GM13976 (cell line): ENCODE measurements at places on chromosomes 3 and 15.

DNA sequence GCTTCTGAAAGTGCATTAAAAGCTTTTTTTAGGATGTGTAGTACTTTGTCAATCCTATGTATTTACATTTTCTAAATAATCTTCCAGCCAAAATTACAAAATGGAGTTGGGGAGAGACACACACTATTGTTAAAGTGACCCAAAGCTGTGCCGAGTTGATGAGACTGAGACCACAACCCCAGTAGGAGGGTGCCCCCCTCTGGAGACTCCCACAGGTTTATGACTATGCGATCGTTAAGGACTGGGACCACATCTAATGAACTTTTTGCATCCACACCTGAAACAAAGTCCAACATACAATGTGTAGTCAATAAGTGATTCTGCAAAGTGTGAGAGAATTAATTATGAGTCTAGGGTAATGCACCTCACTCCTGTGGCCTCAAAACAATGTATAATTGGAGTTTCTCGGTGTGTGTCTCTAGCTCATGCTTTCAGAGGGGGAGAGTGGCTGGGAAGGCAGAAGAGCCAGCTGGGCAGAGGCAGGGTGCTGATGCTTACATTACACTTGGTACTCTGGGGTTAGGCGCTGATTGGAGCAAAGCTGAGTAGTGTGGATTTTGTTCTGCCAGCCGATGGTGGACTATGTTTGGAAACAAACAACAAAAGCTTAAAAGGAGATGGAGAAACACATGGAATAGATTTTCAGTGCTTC is 102.8 kb downstream of the KCNH8 start:
- no peak for DNase-seq

DNA sequence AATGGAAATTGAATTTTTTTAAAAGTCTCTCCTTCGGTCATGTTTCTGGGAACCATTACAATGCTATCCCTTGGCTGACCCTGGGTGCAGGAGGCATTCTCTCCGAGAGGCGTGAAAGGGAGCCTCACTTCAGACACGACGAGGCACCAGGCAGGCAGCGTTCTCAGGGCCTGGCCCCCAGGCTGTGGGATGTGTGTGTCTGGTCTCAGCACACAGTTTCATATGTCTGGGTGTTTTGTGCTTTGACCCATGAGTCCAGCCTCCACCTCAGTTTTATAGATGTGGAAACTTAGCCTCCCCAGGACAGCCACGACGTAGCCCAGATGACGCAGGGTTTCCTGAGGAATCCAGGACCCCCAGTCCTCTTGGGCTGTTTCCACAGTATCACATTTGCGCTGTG is 34.0 kb downstream of the FGD5 start:
- no peak for DNase-seq

DNA sequence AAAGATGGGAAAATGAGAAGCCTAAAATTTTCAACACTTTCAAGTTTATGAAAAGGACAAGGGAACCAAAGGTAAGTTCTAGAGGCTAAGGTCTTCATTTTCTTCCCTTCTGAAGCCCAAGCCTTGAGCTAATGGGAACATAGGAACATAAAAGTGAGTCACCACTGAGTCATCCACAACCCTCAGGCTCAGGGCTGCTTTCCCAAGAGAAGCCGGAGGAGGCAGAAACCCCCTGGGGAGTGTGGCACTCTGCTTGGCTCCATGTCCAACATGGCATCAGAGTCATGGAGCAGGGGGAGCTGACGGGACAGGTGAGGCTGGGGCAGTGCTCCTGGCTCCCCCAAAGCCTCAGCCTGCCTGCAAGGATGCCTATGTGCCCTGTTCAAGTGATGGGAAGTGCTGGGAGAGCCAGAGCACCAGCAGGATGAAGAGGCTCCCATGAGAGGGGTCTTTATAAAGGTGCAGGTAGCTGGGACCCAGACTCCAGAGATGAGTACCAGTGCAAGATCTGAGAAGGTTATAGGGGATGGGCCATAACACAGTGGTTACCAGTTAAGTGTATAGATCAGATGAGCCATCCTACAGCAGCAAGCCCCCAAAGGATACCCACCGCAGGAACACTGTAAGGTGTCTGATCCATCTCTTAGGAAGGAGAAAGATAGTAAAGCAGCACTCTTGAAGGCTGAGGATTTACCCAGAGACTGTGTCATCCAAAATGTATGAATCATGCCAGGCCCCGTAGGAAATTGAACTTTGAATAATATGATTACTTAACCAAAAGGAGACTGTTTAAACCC is 31.8 kb upstream of the RYR3 start:
- DNase-seq, result no peak

DNA sequence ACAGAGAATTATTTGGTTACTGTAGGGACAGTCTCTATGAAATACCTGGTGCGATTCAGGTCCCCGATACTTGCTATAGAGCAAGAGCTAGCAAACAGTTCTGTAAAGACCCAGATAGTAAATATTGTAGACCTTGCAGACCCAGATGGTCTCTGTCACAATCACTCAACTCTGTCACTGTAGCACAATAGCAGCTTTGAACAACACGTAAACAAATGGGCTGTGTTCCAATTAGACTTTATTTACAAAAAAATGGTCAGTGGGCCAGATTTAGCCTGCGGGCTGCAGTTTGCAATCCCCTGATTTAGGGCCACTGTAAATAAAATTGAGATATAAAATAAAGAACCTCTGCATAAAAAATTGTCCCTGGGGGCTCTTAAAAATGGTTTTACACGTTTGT is 127.7 kb downstream of the SV2B start:
- no peak for DNase-seq

DNA sequence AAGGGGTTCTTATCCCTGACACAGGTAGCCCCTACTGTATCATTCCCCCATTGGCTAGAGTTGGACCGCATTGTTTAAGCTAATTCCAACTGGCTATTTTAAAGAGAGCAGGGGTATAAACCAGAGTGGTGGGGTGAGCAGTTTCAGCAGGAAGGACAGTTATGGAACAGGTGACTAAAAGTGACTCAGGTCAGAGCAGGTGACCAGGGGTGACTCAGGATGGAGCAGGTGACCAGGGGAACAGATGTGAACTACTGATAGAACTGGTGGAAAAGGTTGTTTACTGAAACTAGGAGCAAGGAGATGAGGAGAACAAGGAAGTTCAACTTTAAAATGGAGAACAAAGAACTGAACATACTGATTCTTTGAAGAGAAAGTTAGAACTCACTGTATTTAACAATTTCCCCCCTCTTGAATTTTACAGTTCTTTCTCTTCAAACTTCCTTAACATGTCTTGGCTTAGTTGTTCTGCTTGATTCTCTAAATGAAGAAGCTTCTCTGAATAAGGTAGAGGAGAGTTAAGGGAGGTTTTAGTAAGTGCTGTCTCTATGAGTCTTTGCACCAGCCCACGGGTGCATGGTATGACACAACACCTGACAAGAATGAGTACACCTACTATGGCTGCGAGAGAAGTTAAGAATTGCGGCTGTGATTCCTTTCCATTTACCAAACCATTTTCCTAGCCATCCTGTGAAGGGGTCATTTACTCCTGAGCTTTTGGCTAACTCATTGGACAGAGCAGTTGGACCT is 83.4 kb upstream of the WNT7A start:
- no peak for DNase-seq

DNA sequence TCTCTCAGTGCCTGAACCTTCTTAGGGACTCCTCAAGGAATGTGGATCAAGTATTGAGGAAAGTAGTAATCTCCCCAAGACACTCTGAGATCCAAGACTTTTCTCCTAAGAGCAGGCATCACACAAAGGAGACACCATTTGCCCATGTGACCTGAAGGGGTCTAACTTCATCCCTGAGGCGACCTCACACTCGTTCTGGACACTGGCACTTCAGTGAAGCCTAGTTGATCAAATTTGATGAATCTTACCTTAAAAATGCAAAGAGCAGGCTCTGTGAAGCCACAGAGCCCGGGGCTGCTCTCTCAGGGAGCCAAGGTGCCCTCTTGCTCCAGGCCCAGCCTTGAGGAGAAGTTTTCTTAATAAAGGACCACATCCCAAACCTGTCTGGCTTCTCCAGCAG is 64.3 kb downstream of the SCN11A start:
- DNase-seq, result no peak

- DNase-seq, result no peak
Observed at GRCh38 chr3:45553469-45553974, 41.0 kb upstream of the LIMD1 start.

- DNase-seq, result no peak
Observed at GRCh38 chr15:25181293-25182097, 226.7 kb downstream of the SNRPN start.

DNA sequence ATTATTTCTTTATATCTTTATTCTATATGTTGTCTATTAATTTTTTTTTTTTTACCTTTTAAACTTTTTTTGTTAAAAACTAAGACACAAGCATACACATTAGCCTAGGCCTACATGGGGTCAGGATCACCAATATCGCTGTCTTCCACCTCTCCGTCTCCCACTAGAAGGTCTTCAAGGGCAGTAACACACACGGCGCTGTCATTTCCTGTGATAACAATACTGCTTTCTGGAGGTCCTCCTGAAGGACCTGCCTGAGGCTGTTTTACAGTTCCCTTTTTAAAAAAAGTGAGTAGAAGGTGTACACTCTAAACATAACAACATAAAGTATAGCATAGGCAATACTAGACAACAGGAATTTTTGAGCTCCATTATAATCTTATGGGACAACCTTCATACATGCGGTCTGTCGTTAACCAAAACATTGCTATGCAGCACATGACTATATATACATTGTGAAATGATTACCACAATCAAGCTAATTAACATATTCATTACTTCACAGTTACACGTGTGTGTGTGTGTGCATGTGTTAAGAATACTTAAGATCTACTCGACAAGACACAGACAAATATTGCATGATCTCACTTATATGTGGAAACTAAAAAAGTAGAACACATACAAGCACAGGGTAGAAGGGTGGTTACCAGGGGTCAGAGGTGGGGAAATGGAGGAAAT is 20.8 kb downstream of the RAB6B start:
- no peak for DNase-seq

DNA sequence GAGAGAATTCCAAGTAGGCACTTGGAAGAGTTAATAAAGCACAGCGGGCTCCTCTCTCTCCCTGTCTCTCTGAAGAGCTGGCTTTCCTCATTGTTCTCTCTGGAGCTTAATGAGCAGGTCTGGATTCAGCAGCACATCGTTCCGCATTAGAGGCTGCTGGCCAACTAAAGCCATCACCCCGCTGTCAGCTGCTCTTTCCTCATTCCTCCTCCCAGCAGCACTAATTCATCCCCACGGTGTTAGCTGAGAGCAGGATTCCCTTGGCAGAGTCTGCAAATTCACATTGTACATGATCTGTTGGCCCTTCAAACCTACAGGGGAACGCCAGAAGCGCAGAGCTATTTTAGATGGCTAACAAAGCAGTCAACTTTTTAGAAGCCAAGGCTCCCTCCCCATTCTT is 44.2 kb downstream of the SGO1 start:
- DNase-seq, result no peak
